ENCODE measurements at places on chromosomes 3 and 15.

- DNase-seq: no peak
These were observed 132.8 kb upstream of the ICE2 start for GRCh38 chr15:60611592-60612346.

GRCh38 chr15:36899696-36900095 lies 200.7 kb downstream of the MEIS2 start:
- DNase-seq: no peak

DNA sequence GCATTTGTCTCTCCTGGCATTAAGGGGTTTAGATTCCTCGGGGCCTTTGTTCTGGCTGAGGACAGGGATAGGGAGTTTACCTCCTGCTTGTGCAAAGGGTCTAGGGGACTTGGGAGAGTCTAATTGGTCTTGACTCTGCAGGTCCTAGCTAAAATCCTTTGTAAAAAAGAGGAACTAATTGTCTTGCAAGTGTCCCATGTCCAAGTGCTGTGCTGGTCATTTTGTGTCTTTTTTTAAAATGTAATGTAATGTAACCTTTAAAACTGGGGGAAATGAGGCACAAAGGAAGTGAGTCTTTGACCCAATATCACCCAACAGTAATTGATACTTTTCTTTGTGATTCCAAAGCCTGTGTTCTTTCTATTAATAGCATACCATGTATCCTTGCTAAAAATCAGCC lies 14.9 kb upstream of the C3orf80 start:
- DNase-seq: no peak

GRCh38 chr15:62068071-62068809 lies 1.5 kb downstream of the C2CD4A start:
- no peak for DNase-seq

DNA sequence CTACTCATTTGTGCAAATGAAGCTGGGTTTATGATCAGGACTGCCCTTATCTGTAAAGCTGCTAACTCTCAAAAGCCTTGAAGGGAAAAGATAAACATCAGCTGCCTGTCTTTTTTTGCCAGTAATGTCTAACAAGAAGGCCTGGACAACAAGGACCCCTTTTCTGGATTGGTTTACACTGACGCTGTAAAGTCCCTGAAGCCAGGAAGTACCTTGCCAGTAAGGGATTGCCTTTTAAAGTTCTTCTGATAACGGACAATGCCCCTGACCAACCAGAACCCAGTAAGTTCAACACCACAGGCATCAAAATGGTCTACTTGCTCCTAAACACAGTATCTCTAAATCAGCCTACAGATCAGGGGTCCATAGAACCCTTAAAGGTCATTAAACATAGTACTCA lies 178.0 kb downstream of the PCCB start:
- no peak for DNase-seq

GRCh38 chr3:49841126-49841696 lies 15.2 kb downstream of the TRAIP start:
- DNase-seq: peak; percentile 20

- DNase-seq: no peak
These were observed 5.6 kb downstream of the GABRB3 start for GRCh38 chr15:26767169-26767670.
